Tibial nerve (tissue), 4 donors: ENCODE measurements at places on chromosomes 6 and 20. TPM values are rescaled to one million over a fixed set of nuclear protein-coding genes. Genes with fewer than 3 reads are reported as not detected.

- no peak for DNase-seq
These were observed 9.3 kb downstream of the NDRG3 start for GRCh38 chr20:36736451-36737182.

GRCh38 chr6:98067375-98067774, 767.0 kb upstream of the POU3F2 start:
- DNase-seq: no peak

- no peak for DNase-seq
These were observed 6.5 kb upstream of the SLC22A16 start for GRCh38 chr6:110482774-110483400.

DNA sequence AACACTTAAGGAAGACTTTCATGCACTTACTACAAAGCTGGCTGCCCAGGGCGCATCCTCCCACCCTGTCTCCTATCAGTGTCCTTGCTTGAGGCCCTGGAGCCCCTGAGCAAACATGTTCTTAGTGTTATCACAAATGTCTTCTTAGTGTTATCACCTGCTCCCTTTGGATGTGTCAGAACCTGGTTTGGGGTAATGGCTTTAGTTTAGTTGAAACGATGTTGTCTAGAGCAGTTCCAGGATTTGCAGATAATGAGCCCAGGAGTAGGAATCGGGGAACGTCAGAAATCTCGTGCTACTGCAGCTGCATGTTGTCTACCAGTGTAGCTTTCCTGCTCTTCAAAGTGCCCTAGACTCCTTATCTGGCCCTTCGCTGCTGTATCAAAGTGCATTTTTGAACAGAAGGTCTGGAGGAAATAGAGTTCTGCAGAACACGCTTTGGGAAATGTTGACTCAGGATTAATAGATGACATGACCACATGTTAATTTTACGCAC, 69.6 kb downstream of the PHACTR2 start:
- no peak for DNase-seq

DNA sequence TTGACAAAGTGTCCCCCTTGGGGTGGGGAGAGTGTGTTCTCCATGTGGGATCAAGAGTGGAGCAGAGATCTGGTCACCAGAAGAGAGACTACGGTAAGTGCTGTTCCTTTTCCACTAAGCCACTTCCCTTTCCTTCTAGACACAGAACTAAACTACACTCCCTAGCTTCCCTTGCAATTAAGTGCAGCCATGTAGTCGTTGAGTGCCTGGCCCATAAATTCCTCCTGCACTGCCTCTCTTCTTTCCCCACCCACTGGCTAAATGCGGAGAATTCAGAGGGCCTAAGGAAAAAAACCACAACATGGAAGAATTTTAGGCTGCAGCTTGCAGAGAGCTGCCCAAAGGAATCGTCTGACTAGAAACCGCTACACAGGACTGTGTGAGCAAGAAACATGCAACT, 1.5 kb downstream of the WDR27 start:
- DNase-seq: no peak

GRCh38 chr6:108492131-108492766, 68.5 kb upstream of the FOXO3 start:
- peak; percentile 9 for DNase-seq

GRCh38 chr20:41938353-41938752, 320.2 kb upstream of the CHD6 start:
- DNase-seq: no peak

- DNase-seq: no peak
These were observed 73.0 kb upstream of the OPRM1 start for GRCh38 chr6:153966001-153966400.

Gene LINC00237
- not detected for total RNA-seq

Gene HRH3
- not detected for total RNA-seq

Gene RNF182
- 2.1 TPM for total RNA-seq
